ENCODE measurements at places on chromosomes 11 and 22.

DNA sequence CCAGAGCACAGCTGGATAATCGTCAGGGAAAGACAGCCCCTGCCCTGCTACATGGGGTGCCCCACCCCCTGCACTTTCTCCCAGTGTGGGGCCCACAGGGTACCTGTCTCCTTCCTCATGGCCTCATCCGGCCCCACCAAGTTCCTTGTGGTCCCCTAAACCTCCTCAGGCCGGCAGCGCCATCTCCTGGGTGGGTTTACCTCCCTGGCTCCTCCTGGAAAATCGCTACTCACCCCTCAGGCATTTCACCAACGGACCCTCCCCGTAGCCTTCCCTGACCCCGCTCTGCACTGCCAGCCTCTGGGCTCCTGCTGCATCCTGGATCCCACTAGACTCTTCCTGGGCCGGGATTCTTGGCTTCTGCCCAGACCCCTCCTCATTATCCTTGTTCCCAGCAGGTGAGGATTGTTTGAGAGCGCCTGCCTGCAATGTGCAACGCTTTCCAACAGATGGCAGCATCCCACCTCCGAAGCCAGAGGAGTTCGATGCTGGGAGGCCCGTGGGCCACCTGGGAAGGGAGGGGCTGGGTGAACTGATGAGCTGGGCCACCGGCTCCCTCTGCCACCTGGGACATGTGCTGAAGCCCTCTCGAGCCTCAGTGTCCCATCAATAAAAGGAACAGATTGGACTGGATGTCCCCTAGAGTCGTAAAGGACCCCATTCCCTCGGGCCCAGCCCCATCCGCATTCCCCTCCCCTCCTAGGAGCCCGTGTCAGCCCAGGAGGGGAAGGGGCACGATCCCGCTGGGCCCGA is 44.2 kb upstream of the TTLL12 start:
- peak; percentile 46 for DNase-seq

- DNase-seq, result no peak
Measured at GRCh38 chr22:23786261-23786710, 480 bp upstream of the SMARCB1 start.

- no peak for DNase-seq
Measured at GRCh38 chr11:66854729-66855211, 2.1 kb upstream of the LRFN4 start.

GRCh38 chr11:30587269-30587812 is 1.2 kb upstream of the MPPED2 start:
- DNase-seq, result no peak

DNA sequence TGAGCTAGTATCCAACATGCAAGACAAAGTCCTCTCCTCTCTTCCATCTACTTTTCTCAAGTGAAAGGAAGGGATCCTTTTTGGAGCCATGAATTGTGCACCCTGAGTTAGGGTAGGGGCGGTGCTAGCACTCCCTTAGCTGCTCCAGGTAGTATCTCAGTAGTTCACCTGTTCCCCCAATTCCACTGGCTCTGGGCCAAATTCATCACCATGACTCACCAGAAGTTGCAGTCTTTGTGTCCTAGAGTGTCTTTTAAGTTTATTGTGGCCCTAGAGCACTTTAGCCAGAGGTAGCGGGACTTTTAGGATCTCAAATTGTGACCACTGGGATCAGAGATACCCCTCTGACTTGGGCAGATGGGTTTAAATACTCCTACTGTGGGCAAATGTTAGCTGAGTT is 398.6 kb upstream of the ANO5 start:
- DNase-seq, result no peak

DNA sequence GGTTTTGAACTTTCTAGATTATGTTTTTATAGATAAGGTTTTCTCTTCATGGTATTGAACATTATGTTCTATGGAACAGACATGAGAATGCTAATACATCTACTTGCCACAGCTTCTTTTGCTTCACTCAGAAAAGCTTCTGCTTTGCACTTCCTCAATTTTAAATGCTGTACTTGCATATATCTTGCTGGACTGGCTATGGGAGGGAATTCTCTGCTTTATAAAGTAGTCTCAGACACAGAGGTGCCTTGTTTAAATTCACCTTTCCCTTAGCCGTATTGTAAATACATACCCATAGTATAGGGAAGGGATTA is 173.9 kb downstream of the DDX10 start:
- no peak for DNase-seq

- DNase-seq, result no peak
Measured at GRCh38 chr11:128616161-128616560, 28.8 kb upstream of the ETS1 start.

- peak; percentile 91 for DNase-seq
Measured at GRCh38 chr11:19577976-19578619, 134.5 kb upstream of the NAV2 start.

DNA sequence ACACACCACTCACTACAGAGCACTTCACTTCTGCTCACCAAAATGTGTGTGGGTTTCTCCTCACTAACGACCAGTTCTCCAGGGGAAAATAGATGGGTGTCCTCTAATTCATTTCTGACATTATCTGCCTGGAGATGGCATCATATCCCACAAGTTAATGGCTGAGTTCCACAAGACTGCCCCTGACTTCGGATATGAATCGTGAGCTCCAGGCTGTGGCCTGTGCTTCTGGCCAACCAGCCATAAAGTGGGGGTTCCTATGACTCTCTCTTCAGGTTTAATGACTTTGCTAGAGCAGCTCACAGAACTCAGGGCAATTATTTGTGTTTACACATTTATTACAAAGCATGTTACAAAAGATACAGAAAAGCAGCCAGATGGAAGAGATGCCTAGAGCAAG is 113.0 kb upstream of the SYT13 start:
- DNase-seq, result peak; percentile 65

GRCh38 chr22:20298110-20298802 is 21.6 kb downstream of the DGCR6L start:
- DNase-seq, result no peak

DNA sequence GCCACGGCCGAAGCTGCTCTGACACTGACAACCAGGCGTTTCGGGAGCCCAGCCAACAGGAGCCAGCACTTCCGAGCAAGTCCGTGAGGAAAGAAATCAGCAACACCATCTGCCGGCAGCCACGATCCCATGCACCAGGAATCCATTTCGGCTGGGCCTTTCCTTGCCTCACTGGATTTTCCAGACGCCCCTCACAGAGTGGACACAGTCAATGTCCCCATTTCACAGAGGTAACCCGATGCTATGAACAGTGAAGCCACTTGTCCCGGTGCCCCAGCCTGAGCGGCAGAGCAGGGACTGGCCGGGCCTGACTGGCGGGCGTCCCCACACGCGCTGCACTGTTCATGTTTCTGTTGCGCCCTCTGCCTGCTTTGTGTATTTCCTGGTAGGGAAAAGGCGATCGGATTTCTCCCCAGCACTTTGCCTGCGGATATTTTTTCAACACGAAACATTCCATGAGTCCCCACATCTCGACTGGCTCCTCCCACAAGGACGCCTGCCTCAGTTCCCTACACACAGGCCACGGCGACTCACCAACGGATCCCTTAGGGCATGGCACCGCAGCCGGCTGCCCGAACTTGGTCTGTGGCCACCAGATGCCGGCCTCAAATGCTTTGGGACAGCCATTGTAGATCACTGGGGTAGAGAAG is 55.3 kb downstream of the TRMU start:
- peak; percentile 72 for DNase-seq

GRCh38 chr11:122578171-122578825 is 77.2 kb upstream of the UBASH3B start:
- peak; percentile 43 for DNase-seq

DNA sequence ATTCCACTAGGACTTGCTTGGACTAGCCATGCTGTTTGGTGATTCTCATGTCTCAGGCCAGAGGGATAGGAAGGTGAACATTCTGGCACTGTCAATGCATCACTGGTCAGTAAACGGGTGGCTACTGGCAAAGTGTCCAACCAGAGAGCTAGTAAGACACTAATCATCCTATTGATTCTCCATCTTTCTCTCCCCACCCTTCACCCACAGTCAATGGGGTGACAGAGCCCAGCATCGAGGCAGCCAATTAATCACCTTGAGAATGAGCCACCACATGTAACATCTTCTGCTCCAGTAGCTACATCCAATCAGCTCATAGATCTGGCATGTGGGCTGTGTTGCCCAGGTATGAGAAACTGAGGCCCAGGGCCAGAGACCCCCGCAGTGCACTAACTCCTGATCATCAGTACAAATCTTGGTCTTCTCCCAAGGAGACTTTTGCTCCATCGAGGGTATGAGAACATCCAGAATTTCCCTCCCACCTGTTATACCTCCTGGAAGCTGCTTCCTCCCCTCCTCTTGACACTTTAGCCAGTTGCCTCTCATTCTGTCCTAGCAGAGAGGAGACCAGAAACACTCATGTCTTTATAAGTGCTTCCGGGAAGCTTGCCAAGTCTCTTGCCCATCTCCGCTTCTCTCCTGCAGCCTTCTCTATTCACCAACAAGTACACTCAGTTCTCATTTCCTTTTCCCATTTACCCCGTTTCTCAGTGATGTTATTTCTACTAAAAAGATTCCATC is 17.0 kb downstream of the HTR3A start:
- no peak for DNase-seq

GRCh38 chr11:15849257-15849656 is 507.1 kb downstream of the SOX6 start:
- DNase-seq, result peak; percentile 15

- peak; percentile 94 for DNase-seq
Measured at GRCh38 chr11:122628810-122629555, 26.5 kb upstream of the UBASH3B start.

- no peak for DNase-seq
Measured at GRCh38 chr11:64850979-64851567, 6.6 kb upstream of the CDC42BPG start.

DNA sequence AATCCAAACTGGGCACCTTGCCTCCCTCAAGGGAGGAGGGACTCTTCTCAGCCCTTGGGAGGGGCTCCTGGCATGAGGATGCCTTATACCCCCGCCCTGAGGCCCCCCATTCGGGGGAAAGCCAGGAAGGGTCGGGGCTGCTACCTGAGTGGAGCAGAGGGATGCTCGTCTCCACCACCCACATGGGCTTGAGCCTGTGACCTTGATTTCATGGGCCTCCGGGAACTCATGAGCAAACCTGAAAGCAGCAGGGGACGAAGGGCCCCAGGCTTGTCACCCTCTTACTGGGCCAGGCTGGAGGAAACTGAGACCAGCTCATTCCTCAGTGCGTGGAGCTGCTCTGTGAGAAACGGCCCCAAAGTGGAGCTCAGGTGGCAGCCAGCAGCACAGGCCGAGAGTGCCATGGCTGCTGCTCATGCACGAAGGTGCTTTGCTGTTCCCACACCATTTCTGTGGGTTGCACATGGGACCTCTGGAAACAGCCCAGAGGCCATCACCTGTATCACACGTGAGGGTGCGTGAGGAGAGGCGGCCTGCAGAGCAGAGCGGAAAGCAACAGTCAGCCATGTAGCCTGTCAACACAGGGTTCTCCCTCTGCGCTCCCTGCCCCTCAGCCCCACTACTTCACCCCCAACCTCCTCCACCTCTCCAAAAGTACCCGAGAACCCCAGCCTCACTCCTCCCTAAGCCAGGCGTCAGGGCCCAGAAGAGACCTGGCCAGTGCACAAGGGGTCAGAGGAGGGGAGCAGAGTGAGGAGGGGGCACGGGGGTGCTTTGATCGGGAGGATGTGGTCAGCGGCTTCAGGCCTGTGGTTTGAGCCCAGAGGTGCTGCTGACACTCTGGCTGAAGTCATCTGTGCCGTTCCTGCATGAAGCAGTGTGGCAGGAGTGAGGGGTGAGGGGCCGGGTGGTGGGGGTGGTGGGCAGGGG is 14.1 kb upstream of the IL2RB start:
- no peak for DNase-seq

DNA sequence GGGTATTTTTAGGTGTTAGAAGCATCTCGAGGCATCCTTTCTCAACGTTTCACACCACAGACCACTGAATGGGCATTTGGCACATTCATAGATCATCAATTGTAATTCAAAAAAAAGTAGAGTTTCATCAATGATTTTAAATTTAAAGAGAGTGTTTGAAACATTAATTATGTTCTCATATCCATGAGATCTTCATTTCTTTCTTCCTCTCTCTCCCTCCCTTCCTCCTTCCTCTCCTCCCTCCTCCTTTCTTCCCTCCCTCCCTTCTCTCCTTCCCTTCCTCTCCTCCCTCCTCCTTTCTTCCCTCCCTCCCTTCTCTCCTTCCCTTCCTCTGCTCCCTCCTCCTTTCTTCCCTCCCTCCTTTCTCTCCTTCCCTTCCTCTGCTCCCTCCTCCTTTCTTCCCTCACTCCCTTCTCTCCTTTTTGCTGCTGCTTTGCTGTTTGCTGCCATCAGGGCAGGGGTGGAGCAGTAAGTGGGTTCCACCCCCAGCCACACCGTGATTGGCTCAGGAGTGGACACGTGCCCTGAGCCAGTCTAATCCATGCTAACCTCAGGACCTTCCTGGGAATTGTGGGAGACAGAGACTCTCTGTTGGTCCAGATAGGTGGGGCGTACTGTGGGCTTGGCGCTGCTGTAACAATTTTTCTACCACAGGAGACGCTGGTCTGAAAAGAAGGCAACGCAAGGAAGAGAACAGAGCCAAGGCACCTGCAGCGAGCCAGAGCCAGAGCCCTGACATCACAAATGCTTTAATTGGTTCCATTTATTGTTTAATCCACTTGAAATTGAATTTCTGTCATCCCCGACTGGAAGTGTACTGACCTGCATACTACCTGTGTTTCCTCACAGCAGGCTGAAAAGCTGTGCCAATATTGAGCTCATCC is 33.7 kb upstream of the APOBEC3A start:
- peak; percentile 81 for DNase-seq

DNA sequence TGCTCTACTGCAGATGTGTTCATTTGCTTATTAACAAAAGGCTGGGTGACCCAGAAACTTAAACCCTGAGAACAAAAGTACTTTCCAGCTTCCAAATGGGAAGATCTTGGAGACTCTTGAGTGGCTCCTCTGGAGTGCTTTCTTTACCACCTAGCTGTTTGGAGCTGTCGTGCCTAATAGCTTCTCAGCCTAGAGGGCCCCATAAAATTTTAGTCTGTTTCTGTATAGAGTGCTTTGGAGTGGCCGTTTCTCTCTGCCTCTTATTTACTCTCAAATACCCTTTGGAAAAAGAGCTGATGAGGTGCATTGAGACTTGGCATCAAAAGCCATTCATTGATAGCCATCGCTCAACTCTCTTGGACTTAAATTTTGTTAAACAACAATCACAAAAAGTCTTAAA is 50.7 kb downstream of the ZNRF3 start:
- DNase-seq, result no peak

DNA sequence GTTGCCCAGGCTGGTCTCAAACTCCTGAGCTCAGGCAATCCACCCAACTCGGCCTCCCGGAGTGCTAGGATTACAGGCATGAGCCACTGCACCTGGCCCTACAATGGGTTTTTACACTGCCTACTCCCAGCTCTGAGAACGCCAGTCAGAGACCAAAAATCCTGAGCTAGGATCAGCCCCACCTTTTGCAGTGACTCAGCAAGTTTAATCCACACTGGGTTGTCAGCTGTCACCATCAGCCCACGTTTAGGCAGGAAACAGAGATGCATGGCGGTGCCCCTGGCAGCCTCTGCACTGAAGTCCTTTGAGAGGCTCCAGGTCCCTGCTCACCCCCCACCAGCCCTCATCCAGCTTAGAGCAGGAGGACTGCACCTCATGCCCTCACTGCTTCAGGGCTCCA is 117.6 kb downstream of the ARHGAP8 start:
- DNase-seq, result no peak

- DNase-seq, result no peak
Measured at GRCh38 chr11:65662247-65662798, 393 bp downstream of the RELA start.

All from NCI-H526 (cell line).